GM18507 (cell line): ENCODE measurements at places on chromosomes 6 and 20.

DNA sequence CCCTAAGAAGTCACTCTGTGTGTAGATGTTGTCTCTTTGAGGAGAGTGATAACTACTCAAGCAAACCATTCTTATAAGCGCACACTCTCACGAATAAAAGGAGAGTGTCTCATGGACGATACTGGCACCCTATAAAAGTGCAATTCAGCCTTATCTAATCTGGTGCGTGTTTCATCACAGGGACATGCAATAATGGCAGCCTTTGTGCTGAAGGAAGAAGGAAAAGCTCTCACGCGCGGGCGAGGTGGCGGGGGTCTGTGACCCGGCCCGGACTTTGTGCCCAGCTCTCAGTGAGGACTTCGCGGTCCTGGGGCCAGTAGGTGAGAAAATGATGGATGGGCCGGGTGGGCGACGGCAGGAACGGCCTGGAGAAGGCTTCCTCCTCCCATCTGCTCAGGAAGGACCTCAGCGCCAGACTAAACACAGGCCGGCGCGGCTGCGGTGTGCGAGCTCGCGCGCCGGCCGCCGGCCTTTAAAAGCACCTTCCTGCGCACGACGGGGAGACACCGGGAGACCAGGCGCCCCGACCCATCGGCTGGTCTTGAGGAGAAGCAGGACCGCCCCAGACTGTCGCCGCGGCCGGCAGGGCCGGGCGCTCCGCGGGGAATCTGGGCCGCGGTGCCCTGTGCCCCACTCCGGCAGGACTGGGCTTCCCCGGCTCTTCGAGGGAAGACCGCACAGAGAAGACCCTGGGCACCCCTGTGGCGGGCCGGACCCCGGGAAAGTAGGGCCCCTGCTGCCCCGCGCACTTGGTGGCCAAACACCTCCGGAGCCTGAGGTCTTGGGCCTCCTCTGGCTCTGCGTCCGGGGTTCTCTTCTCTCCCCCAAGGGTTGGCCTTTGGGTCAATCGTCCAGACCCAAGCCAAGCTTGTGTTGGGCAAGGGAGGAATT lies 8.3 kb upstream of the FOXC1 start:
- no peak for DNase-seq

GRCh38 chr6:89475634-89476033 lies 42.7 kb downstream of the ANKRD6 start:
- no peak for DNase-seq

GRCh38 chr20:19934792-19935491 lies 82.2 kb upstream of the NAA20 start:
- DNase-seq: no peak

GRCh38 chr6:101722991-101723579 lies 329.6 kb downstream of the GRIK2 start:
- no peak for DNase-seq

DNA sequence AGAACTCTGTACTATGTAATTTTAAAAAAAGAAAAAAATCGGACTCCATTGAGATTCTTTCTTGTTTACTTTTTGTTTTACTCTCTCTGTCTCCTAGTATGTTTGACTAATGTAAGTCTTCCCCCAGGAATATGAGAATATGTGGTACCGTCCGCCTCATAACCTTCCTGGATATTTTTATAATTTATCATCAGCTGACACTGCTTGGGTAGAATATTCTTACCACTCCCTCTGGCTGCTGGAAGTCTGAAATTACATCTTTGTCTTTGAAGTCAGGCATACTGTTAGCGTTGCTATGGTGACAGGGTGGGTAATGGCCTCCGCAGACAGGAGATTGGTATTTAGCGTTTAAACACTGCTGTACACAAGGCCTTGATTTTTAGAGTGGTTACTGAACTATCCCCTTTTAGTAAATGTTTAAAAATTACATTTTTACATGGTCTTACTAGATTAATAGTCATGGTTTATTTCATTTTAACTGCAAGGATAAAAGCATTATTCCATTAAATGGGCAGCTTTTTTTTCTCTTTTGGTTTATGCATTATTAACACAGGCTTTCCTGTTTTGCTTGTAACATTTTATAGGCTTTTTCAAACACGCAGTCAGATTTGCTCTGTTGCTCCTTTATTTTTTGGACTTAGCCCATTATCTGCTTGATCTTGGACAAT lies 176.4 kb downstream of the ARID1B start:
- no peak for DNase-seq

- no peak for DNase-seq
These were observed 383.8 kb downstream of the TFAP2A start for GRCh38 chr6:10030942-10031537.

DNA sequence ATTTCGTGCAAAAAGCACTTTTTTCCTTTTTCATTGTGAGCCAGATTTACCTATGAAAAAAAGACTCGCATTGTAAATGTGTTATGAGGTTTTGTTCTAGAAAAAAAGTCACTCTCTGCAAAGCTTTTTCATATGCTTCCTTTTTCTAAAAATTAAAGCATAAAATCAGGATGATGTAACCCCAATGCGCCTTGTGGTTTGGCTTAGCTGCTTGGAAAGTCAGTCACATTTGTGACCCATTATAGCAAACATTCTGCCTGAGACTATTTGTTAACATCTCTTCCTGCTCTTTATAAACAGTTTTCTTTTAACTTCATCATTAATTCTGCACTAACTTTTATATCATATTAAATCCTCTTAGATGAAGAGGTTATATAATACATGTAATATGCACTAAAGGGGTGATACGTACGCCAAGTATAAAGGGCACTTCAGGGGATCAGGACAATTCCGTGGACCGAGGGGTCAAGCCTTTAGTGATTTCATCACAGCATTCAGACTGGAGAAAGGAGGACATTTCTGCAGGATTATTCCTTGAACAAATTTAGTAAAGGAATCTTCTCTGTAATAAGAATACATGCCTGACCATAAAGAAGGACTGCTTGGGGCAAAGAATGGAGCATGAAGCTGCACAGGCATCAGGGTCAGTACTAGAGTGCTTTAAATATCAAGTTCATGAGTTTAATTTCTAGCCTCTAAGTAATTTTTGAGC lies 48.1 kb upstream of the SMLR1 start:
- no peak for DNase-seq

DNA sequence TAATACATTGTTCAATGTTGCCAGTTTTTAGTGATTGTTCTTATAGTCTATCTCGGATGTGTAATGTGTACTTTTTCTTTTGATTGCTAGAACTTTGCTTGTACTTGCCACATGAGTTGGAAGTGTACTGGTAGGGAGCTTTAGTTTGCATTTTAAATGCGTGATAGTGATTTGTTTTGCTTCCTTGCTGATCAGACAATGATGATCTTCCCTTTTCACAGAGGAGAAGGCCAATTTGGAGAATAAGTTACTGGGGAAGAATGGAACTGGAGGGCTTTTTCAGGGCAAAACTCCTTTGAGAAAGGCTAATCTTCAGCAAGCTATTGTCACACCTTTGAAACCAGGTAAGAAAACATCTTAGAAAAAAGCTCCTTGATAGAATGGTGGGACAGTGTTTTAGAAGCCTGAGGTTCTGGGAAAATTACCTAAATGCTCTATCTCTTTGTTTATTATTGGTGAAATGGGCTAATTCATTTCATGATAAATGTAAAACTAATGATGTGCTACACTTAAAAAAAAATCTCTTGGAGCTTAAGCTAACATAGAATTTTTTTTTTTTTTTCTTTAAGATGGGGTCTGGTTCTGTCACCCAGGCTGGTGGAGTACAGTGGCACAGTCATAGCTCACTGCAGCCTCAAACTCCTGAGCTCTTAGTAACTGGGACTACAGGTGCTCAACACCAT lies 20.9 kb downstream of the TPX2 start:
- DNase-seq: no peak

DNA sequence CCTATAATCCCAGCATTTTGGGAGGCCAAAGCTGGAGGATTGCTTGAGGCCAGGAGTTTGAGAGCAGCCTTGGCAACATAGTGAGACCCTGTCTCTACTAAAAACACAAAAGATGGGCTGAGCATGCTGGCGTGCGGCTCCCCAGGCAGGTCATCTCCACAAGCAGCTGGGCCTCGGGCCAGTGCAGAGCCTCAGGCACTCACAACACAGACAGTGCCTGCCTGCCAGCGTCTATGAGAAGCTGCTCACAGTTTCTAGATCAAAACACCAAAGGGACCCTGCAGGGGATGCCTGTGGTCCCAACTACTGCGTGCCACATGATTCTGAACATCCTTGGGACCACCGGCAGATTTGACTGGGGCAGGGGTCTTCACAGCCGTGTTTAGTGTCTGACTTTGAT lies 59.4 kb downstream of the GINS1 start:
- DNase-seq: no peak

DNA sequence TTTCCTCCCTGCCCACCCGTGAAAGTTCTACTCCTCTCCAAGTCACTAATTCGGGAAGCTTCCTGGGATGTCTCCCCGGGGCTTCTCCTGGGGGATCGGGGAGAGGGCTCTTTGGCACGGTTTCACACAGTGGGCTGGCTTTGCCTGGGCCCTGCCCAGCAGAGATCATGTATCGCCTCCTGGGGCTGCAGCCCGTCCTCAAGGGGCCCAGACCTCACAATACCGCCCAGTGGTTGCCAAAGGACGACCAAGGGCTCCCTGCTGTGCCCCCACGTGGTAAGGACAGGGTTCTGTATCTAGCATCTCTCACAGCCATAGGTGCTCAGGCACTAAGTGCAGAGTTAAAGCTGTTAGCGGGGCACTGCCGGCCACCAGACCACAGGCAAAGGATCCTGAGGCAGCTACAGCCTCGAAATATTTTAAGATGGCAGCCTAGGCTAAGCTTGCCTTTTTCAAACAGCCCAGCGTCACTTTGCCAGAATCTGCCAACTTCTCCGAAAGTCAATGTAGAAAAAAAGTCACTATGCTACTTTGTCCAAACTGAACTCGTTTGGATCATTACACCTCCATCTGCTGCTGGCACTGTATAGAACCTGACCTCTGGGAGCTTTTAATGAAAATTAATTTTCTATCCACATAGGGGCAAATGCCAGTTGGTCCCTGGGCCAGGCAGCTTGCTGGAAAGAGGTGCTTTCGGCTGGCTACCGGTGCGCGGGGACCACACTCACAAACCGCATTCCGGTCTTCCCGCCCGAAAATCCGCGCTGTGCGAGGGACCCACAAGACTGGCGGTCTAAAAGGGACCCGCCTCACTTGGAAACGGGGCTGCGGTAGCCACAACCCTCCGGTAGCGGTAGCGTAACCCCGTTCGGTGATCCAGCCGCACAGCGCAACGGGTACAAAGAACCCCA lies 1.3 kb upstream of the NNAT start:
- DNase-seq: no peak

- no peak for DNase-seq
These were observed 27.9 kb upstream of the SYNCRIP start for GRCh38 chr6:85670573-85670972.

GRCh38 chr20:58665606-58666005 lies 14.5 kb downstream of the STX16 start:
- no peak for DNase-seq

- no peak for DNase-seq
These were observed 199.5 kb upstream of the FBXL4 start for GRCh38 chr6:99147206-99147605.

GRCh38 chr6:124995131-124995530 lies 32.9 kb downstream of the RNF217 start:
- DNase-seq: no peak

- no peak for DNase-seq
These were observed 681 bp downstream of the DIDO1 start for GRCh38 chr20:62925420-62926228.

DNA sequence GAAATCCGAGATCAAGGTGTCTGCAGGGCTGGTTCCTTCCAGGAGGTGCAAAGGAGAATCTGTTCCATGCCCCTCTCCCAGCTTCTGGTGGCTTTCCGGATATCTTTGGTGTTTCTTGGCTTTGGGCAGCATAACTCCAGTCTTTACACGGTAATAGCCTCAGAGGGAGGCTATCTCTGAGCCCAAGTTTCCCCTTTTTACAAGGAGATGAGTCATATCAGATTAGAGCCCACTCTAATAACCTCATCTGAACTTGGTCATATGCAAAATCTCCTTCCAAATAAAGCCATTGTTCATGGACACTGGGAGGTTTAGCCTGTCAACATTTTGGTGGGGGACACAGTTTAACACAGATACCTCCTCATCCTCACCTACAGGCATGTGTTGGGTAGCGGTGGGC lies 213.7 kb downstream of the ATXN1 start:
- DNase-seq: no peak

DNA sequence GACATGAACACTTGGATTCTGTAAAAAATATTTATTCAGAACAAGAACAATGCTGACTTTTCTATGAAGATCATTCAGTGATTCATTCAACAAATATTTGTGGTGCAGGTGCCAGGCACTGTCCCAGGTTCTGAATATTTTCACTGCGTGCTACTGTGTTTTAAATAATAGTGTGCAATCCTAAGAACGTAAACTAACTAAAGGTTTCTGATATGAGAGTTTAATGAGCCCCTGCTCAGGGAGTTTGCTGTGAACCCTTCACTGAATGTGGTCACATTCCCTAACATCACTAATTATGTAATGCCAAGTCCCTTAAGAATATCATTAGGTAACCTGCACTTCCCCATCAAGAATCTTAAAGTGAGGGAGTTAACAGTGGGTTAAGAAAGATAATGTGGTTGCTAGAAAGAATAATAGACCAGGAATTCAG lies 1.7 kb upstream of the TMEM170B start:
- no peak for DNase-seq

DNA sequence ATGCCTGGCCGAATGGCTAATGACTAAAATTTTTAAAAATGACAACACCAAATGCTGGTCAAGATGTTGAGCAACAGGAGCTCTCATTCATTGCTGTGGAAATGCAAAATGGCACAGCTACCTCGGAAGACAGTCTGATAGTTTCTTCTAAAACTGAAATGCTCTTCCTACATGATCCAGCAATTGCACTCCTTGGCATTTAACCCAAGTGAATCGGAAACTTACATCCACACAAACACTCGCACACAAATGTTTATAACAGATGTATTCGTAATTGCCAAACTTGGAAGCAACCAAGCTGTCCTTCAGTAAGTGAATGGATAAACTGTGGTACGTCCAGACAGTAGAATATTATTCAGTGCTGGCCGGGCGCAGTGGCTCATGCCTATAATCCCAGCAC lies 56.4 kb upstream of the NCOA3 start:
- DNase-seq: no peak

GRCh38 chr20:40980106-40980827 lies 48.4 kb upstream of the TOP1 start:
- no peak for DNase-seq

DNA sequence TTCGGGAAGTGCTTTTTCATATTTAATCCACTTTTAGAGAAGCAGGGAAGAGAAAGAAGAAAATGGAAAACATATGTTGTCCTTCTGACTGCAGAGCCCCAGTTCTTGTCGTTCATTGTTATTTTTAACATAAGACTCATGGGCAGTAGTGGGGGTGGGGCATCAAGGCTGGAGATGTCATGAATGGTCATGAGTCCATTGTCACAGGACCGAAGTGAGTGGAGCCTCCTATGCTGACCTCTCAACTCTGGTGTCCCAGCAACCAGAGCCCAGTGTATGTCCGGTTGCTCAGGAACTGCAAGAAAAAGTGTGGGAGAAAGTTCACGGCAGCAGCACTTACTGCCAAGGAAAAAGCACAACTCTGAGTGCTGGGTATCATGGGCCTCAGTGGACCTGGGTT lies 108.6 kb downstream of the BANF2 start:
- DNase-seq: no peak

GRCh38 chr6:170407932-170408331 lies 101.4 kb downstream of the FAM120B start:
- DNase-seq: no peak

- no peak for DNase-seq
These were observed 74.9 kb upstream of the SLCO4A1 start for GRCh38 chr20:62567246-62568044.
